Activated T-cell treated with anti-CD3 and anti-CD28 coated beads for 4 hours (primary cell): ENCODE measurements at places on chromosomes 12 and 14.
A peak's percentile ranks its signal among the peaks of the same experiment; 100 is the strongest.

GRCh38 chr12:113135178-113136127 is at the start of gene RASAL1:
RASAL1 (minus strand) TSS chr12:113135761; CDS start chr12:113135462, 299 bp downstream.
- DNase-seq = peak; percentile 64

DNA sequence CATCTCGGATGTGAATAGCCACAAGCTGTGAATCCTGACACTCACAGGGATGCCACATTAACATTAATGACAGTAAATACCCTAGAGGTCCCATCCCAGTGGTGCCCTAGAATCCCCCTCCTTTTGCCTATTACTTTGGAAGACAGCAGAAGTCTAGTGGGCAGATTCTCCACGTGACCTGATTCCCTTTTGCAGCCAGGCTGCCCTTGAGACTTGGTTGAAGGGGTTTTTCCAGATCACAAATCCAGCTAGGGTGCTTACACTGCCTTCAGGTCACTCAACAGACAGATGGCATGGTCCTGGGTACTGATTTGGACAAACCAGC is 8.7 kb downstream of the HDAC7 start:
- DNase-seq = no peak

DNA sequence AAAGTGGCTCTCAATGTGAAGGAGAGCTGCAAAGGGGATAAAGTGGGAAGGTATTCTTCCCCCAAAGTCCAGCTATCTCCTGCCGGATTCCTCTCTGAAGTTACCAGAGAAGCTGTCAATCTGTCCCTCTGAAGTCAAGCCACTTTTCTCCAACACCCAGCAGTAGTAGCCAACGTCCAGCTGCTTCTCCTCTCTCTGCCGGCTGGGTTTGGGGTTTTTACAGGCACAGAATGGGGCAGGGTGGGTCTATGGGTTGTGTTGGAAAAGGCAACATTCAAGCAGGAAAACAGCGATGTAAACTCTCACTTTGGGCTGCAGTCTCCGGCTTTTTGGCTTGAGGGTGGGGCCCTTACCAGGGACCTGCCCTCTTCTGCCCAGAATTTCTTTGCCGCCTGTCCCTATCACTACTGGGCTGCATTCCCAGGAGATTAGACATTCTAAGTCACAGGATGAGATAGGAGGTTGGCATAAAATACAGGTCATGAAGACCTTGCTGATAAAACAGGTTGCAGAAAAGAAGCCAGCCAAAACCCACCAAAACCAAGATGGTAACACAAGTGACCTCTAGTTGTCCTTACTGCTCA is 16.3 kb downstream of the CAPZA3 start:
- DNase-seq = no peak

DNA sequence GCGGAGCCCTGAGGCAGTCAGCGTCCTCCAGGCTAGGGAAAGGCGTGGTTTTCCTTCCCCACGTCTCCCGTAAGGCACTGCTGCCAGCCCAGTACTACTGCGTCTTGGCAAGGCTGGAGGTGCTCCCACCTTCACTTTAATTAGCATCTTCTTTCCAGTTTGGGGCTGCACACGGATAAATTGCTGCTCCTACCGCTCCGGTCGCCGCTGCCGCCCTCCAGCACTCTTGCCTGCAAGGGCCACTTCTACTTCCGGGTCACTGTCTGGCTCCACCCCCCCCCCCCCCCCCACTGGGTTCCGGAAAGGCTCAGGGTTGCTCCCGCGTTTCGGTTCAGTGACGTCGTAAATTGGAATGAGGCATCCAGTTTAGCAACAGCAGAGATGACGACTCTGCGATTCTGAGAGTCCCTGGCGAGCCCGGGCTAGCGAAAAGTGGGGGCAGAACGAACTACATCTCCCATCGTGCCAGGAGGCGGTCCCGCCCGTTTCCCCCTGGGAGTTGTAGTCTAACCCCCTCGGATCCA is at the start of gene NEDD8:
Gene NEDD8, minus strand, starts transcription at position 247 of the 524 bp plus-strand sequence. Its CDS starts 100 bp downstream, at position 147.
- DNase-seq = peak; percentile 82

GRCh38 chr14:88554457-88555286 is at the start of gene PTPN21:
PTPN21 (minus strand) TSS chr14:88555007; CDS start chr14:88550417, 4,590 bp downstream.
- DNase-seq = no peak

- DNase-seq = no peak
These were observed 7.4 kb upstream of the COX16 start for GRCh38 chr14:70366911-70367310.

- peak; percentile 68 for DNase-seq
These were observed 21.4 kb upstream of the VSX2 start for GRCh38 chr14:74217672-74218448.

DNA sequence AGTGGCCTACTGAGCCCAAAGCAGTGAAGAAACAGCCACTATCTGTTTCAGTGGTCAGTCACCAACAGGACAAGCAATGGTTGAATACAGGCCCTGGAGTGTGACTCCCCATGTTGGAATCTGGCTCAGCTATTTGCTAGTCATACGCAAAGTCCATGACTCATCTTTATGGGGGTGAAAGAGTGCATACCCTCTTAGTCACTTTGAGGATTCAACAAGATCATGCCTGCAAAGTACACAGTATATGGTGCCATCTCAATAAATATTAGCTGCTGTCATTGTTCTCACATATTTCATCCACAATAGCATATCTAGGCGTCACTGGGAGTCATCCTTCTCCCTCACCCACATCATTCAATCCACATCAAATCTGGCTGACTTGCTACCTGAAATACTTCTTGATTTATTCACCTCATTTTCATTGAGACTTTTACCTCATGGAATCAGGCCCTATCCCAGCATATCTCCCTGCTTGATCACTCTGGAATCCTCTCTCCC is 26.4 kb upstream of the STAB2 start:
- no peak for DNase-seq

DNA sequence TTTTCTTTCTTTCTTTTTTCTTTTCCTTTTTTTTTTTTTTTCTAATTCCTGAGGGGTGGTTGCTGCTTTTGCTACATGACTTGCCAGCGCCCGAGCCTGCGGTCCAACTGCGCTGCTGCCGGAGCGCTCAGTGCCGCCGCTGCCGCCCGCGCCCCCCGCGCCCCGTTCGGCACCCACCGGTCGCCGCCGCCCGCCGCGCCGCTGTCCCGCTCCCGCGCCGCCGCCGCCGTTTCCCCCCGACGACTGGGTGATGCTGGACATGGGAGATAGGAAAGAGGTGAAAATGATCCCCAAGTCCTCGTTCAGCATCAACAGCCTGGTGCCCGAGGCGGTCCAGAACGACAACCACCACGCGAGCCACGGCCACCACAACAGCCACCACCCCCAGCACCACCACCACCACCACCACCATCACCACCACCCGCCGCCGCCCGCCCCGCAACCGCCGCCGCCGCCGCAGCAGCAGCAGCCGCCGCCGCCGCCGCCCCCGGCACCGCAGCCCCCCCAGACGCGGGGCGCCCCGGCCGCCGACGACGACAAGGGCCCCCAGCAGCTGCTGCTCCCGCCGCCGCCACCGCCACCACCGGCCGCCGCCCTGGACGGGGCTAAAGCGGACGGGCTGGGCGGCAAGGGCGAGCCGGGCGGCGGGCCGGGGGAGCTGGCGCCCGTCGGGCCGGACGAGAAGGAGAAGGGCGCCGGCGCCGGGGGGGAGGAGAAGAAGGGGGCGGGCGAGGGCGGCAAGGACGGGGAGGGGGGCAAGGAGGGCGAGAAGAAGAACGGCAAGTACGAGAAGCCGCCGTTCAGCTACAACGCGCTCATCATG is 654 bp downstream of the FOXG1 start:
- DNase-seq = no peak
